Thoracic aorta (tissue), 2 donors: ENCODE measurements at places on chromosomes 3 and 15. TPM values are rescaled to one million over a fixed set of nuclear protein-coding genes. Genes with fewer than 3 reads are reported as not detected.

SYNM gene
- total RNA-seq: 60.9 TPM

ATP10A gene
- total RNA-seq: 59.4 TPM

CNTN3 gene
- total RNA-seq: 6.5 TPM

GRIP2 gene
- 1.5 TPM for total RNA-seq

PAQR9 gene
- total RNA-seq: not detected

GOLGA6A gene
- total RNA-seq: 0.14 TPM

DNA sequence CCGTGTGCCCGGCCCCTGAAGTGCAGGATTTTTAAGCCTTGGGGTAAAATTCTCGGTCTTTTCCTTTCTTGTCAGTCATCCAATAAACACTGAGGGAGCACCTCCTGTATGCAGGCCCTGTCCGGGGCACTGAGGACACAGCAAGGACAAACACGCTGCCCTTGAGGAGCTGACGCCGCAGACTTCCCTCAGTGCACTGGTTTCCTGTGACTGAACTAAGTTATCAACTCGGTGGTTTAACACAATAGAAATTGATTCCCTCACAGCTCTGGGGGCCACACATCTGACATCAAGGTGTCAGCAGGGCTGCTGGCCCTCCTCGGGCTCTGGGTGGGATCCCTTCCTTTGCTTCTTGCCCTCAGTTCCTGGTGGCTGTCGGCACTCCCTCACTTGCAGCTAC, 65.1 kb downstream of the ZNF445 start:
- no peak for DNase-seq
- H3K4me3 ChIP-seq: no peak overlapping the region
- H3K4me1 ChIP-seq: no peaks in the 10 kb centered on the region
- H3K27ac ChIP-seq: no peak overlapping the region
- H3K36me3 ChIP-seq: no peaks in the 10 kb centered on the region
- H3K27me3 ChIP-seq: no peaks in the 10 kb centered on the region

- no peak for DNase-seq
- H3K4me1 ChIP-seq: no peaks in the 10 kb centered on the region
- H3K36me3 ChIP-seq: no peaks in the 10 kb centered on the region
Observed at GRCh38 chr3:48999085-48999858, 7.9 kb upstream of the WDR6 start.

- no peaks in the 10 kb centered on the region for H3K27me3 ChIP-seq
- H3K4me3 ChIP-seq: no peak overlapping the region
- DNase-seq: no peak
- peaks cover 6% of the 10 kb centered on the region for H3K4me1 ChIP-seq
- H3K27ac ChIP-seq: no peak overlapping the region
Observed at GRCh38 chr3:153429821-153430220, 267.8 kb downstream of the RAP2B start.

DNA sequence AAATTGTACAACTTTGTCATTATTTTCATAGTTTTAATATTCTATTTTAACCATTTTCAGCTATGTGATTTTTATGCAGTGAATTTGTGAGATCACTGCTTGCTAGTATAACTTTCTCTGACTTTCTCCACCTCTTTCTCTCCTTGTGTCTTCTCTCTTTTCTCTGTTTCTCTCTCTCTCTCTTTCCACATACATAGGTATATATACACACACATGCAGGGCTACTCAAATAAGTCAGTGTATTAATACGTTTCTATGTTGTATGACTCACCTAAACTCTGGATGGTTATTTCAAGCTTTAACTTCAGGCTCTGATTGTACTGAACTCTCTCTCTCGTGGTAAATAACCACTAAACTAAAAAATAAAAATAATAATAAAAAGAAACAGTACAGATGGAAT, 1389.3 kb upstream of the ALCAM start:
- no peak overlapping the region for H3K27ac ChIP-seq
- H3K4me1 ChIP-seq: no peaks in the 10 kb centered on the region
- no peak for DNase-seq
- H3K4me3 ChIP-seq: no peak overlapping the region
- H3K36me3 ChIP-seq: no peaks in the 10 kb centered on the region
- H3K27me3 ChIP-seq: no peaks in the 10 kb centered on the region

- H3K27me3 ChIP-seq: no peaks in the 10 kb centered on the region
- H3K36me3 ChIP-seq: no peaks in the 10 kb centered on the region
- no peak for DNase-seq
- no peak overlapping the region for H3K4me3 ChIP-seq
- peaks cover 5% of the 10 kb centered on the region for H3K4me1 ChIP-seq
Observed at GRCh38 chr3:193977622-193978021, 158.3 kb upstream of the HES1 start.

DNA sequence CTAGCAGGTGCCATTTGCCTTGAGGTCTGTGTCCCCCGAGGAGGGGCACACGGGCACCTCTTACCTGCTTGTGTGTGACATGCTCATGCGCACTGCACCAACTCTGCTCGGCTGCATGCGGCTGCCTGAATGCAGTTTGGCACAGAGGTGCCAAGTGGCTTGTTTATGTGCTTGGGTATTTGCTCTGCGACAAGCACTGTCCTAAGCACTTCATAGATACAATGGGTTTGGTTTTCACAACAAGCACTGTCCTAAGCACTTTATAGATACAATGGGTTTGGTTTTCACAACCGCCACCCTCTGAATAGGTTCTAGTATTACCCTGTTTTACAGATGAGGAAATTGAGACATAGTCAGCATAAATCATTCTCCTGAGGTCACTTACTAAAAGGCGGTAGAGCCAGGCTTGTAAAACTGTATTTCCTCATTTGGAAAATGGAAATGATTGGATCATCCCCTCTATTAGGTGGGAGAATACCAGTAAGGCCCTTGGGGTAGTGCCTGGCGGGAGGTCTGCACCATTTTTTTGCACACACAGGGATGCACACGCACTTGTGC, 487 bp downstream of the ITIH4 start:
- no peak for DNase-seq
- peak overlapping the region; percentile 60 for H3K4me3 ChIP-seq
- peak overlapping the region; percentile 91 for H3K27ac ChIP-seq

- no peaks in the 10 kb centered on the region for H3K27me3 ChIP-seq
- no peak overlapping the region for H3K4me3 ChIP-seq
- no peaks in the 10 kb centered on the region for H3K36me3 ChIP-seq
- peak overlapping the region; percentile 69 for H3K27ac ChIP-seq
- H3K4me1 ChIP-seq: peaks cover 22% of the 10 kb centered on the region
Observed at GRCh38 chr3:148642214-148642613, 55.5 kb upstream of the AGTR1 start.

DNA sequence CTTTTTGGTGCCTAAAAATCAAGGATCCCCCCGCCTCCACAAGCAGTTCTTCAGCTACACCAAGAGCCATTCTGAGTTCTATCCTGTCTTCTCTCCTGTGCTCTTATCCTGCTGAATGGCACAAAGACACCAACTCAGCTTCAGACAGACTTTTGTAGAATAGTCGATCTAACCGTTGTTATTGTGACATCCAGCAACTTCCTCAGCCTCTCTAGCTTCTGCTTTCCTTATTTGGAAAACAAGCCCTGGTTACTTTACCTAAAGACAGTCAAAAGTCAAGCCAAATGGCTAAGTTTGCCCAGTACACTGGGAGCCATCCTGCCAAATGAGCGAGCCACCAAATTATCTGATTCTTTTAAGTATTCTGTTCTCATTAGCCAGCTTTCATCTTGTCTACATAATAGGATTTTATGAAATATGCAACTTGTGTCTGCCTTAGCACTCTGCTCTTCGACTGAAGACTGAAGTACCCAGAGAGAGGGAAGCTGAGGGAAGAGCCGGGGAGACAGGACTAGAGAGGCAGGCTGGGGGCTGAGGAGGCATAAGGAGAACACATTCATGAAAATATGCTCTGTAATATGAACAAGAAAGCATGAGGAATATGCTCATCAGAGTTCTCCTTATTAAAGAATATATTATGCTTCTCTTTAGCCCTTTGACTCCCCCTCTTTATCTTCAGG, 35.1 kb downstream of the LYZL4 start:
- no peak overlapping the region for H3K4me3 ChIP-seq
- peaks cover 3% of the 10 kb centered on the region for H3K4me1 ChIP-seq
- no peak overlapping the region for H3K27ac ChIP-seq
- no peak for DNase-seq

GRCh38 chr15:37101980-37102304, 1.6 kb upstream of the MEIS2 start:
- peak overlapping the region; percentile 89 for H3K4me3 ChIP-seq
- H3K4me1 ChIP-seq: no peaks in the 10 kb centered on the region
- no peaks in the 10 kb centered on the region for H3K36me3 ChIP-seq
- H3K27me3 ChIP-seq: no peaks in the 10 kb centered on the region
- peak overlapping the region; percentile 95 for H3K27ac ChIP-seq

DNA sequence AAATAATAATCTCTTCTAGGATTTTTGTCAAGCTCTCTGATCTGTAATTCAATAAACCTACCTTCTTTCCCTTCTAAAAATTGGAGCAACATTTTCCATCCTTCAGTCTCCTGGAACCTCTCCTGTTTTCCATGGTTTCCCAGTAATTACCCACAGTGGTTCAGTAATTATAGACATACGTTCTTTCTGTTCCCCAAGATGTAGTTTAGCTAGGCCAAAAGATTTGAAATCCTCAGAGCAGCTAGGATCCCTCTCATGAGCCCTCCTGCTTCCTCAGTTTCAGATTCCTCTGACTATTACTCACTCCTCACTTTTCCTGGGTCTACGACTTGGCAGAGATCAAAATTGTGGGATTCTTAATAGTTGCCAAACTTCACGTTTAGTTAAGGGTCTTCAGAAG, 76.9 kb upstream of the IGSF10 start:
- no peak overlapping the region for H3K4me3 ChIP-seq
- peaks cover 40% of the 10 kb centered on the region for H3K4me1 ChIP-seq
- no peaks in the 10 kb centered on the region for H3K27me3 ChIP-seq

- no peaks in the 10 kb centered on the region for H3K36me3 ChIP-seq
- no peak overlapping the region for H3K27ac ChIP-seq
- no peak overlapping the region for H3K4me3 ChIP-seq
- H3K27me3 ChIP-seq: no peaks in the 10 kb centered on the region
- H3K4me1 ChIP-seq: no peaks in the 10 kb centered on the region
Observed at GRCh38 chr3:138038725-138039462, 28.9 kb downstream of the CLDN18 start.

DNA sequence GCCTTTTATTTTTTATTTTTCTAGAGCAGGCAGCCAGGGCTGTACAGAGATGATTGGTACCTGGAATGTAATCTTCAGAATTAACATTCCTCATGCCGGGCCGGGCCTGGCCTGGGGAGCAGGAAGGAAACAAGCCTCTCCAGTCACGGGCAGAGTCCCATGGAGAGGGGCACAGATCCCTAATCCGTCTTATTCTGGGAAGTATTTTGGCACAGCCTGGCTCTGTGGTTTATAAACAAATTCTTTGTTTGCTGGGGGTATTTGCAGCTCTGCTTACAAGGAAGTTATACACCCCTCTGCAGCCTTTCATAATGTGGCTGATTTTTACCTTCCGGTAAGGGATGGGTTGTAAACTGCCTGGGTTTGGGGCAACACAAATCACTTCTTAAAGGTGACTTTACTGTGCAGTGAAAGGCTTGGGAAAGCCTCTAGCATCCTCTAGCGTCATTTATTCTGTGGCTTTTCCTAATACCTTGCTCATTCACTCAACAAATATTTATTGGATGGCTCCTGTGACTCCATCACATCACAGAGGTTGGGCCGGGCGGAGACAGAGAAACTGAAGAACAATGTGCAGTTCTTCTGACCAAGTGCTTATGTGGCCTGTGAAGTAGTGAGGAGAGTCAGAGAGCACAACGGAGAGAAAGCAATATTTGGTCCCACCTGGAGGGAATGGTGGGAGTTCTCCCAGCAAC, 2.7 kb downstream of the SLC6A20 start:
- no peak overlapping the region for H3K27ac ChIP-seq
- H3K27me3 ChIP-seq: peaks cover 18% of the 10 kb centered on the region
- H3K4me1 ChIP-seq: peaks cover 15% of the 10 kb centered on the region
- no peak for DNase-seq

DNA sequence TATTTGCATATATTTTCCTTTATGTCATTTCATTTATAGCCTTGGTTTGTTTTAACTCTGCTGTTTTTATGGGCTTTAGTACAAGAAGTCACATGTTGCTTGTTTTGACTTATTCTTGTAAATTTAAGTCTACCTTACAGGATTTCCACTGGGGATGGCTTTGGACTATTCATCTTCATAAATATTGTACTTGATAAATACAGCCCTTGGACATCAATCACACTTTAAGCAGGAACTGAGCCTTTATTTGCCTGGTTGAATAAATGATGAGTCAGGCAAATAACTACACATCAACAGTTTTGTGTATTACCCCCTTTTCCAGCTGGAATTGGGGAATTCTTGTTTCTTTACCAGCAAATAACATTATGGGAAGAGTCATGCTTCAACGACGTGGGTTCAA, 286.0 kb downstream of the CNTN3 start:
- H3K27ac ChIP-seq: no peak overlapping the region
- no peaks in the 10 kb centered on the region for H3K36me3 ChIP-seq
- H3K4me1 ChIP-seq: no peaks in the 10 kb centered on the region
- H3K27me3 ChIP-seq: no peaks in the 10 kb centered on the region
- no peak for DNase-seq
- H3K4me3 ChIP-seq: no peak overlapping the region

GRCh38 chr3:77380136-77380535, 340.2 kb downstream of the ROBO2 start:
- H3K27me3 ChIP-seq: no peaks in the 10 kb centered on the region
- no peak overlapping the region for H3K4me3 ChIP-seq
- no peak for DNase-seq
- H3K36me3 ChIP-seq: no peaks in the 10 kb centered on the region

DNA sequence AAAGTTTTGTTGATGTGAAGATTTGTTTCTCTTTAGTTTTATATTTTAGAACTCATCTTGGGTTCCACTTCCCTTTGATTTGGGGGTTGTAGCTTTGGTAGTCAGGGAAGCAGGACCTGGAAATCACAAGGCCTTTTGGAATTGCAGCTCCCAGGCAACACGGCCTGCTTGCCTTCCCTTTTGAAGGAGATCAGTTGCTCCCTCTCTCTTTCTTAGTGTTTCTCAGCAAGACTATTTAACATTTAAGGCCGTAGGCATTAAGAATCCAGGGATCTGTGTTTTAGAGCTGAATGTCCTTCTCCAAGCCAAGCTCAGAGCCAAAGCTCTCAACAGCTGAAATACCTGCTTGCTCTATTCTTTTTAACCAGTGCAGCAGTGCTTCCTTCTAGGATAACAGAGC, 310.3 kb downstream of the PTPRG start:
- H3K27ac ChIP-seq: peak overlapping the region; percentile 35
- H3K4me3 ChIP-seq: no peak overlapping the region
- no peak for DNase-seq
- peaks cover 34% of the 10 kb centered on the region for H3K4me1 ChIP-seq
- H3K36me3 ChIP-seq: no peaks in the 10 kb centered on the region
- no peaks in the 10 kb centered on the region for H3K27me3 ChIP-seq

DNA sequence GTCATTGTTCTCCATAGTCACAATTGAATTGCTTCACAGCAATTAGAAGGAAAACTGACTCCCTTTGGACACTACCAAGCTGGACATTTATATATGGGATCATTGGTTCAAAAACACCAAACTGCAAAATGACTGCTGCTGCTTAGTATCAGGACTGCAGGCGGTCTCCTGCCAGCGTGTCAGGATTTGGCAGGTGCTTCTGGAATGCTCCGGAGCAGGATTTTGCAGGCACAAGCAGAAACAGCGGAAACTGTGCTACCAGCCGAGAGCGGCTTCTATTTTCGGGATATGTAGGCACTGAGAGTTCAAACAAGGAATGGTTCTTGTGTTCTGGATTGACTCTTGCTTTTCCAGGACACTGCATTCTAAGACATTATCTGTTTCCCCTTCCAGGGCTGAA, 95.5 kb downstream of the SSR3 start:
- no peaks in the 10 kb centered on the region for H3K36me3 ChIP-seq
- H3K27ac ChIP-seq: peak overlapping the region; percentile 42
- H3K27me3 ChIP-seq: no peaks in the 10 kb centered on the region
- no peak overlapping the region for H3K4me3 ChIP-seq

GRCh38 chr3:59101231-59101736, 51.5 kb upstream of the CFAP20DC start:
- DNase-seq: no peak
- no peak overlapping the region for H3K4me3 ChIP-seq
- no peaks in the 10 kb centered on the region for H3K4me1 ChIP-seq
- no peaks in the 10 kb centered on the region for H3K36me3 ChIP-seq
- no peaks in the 10 kb centered on the region for H3K27me3 ChIP-seq
- no peak overlapping the region for H3K27ac ChIP-seq
